PC-3 (cell line): ENCODE measurements at places on chromosomes 3 and 15. TPM values are rescaled to one million over a fixed set of nuclear protein-coding genes. Genes with fewer than 3 reads are reported as not detected.

- no peak for DNase-seq
- no peak overlapping the region for H3K4me3 ChIP-seq
- H3K27me3 ChIP-seq = no peaks in the 10 kb centered on the region
- H3K36me3 ChIP-seq = no peaks in the 10 kb centered on the region
These were observed 47.2 kb upstream of the SLC41A3 start for GRCh38 chr3:126130981-126131745.

- H3K36me3 ChIP-seq = no peaks in the 10 kb centered on the region
- H3K27ac ChIP-seq = no peak overlapping the region
- no peaks in the 10 kb centered on the region for H3K4me1 ChIP-seq
- no peaks in the 10 kb centered on the region for H3K27me3 ChIP-seq
- H3K4me3 ChIP-seq = no peak overlapping the region
These were observed 557.8 kb upstream of the CFAP20DC start for GRCh38 chr3:59607656-59608055.

DNA sequence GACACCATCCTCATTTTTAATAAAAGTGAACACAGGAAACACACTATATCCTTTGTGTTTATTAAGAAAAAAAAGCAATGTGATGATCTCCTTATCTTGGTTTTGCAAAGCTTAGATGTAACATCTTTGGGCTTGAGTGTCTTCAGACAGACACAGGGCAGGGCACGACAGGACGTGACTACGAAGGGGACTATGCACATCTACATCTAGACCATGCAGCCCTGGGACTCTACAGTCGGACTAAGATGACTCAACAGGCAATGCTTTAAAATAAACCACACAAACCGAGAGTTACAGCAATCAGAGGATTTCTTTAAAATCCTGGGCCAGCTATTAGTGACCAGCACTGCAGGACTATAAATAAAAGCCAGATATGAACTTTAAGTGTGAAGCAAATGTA lies 22.8 kb upstream of the TM2D3 start:
- H3K4me1 ChIP-seq = peaks cover 15% of the 10 kb centered on the region
- no peak overlapping the region for H3K4me3 ChIP-seq
- no peaks in the 10 kb centered on the region for H3K36me3 ChIP-seq
- peak overlapping the region; percentile 32; the same call in 1 of the 2 replicates for H3K27ac ChIP-seq
- DNase-seq = peak; percentile 64

DNA sequence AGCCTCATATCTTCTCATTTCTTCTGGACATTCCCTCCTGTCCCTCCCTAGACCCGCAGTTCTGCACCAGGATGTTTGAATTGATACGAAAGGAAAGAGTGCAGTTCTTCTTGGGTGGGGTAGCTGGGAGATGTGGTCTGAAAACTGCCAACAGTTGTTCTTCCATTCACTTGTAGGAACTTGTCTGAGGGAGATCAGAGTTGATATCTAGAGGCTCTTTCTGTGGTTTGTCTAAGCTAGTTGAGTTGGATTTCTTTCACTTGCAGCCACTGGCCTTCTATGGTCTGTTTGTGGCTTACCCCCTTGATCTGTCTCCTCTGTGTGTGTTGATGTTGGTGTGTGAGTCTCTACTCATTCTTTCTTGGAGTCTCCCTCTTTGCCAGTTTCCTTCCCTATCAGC lies 42.5 kb upstream of the PIK3CB start:
- H3K4me1 ChIP-seq = no peaks in the 10 kb centered on the region
- no peak overlapping the region for H3K27ac ChIP-seq
- no peak overlapping the region for H3K4me3 ChIP-seq
- no peaks in the 10 kb centered on the region for H3K27me3 ChIP-seq
- no peaks in the 10 kb centered on the region for H3K36me3 ChIP-seq

- no peak overlapping the region for H3K4me3 ChIP-seq
- no peaks in the 10 kb centered on the region for H3K27me3 ChIP-seq
- peaks cover 20% of the 10 kb centered on the region for H3K4me1 ChIP-seq
- H3K36me3 ChIP-seq = no peaks in the 10 kb centered on the region
- DNase-seq = peak; percentile 80
These were observed 189.4 kb downstream of the MFSD1 start for GRCh38 chr3:158991146-158991705.

DNA sequence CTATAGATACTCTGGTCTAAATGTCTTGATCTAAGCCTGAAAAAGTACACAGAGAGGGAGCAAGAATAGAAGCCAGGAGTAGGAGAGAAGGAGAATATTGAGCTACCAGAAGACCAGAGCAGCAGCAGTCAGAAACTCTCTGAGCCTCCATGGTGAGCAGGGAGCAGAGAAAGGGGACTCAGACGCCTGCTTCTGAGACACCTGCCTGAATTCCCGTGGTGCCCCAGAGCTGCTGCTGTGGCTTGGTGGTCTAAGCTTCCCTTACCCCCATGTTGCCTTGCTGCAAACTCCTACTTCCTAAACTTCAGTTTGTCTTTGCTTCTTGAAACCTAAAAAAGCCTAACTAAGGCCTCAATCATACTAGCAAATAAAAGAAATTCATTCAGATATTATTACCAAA lies 94.9 kb upstream of the STRIT1 start:
- peaks cover 26% of the 10 kb centered on the region for H3K4me1 ChIP-seq
- no peaks in the 10 kb centered on the region for H3K36me3 ChIP-seq
- DNase-seq = no peak
- H3K4me3 ChIP-seq = no peak overlapping the region
- no peaks in the 10 kb centered on the region for H3K27me3 ChIP-seq

DNA sequence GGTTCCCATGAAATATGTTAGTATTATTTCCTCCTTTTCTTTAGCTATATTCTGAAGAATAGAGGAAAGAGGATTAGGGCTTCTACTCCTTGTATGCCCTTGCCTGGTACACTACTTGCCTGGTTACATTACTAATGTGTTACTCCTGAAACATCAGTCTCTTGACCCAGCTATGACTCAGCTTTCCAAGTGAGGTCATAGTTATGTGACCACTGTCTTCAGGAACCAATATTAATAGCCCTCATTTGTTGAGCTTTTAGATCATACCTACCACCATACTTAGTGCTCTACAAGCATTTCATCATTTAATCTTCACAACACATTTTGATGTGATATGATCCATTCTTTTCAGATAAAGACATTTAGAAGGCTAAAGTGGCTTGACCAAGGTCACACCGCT lies 60.3 kb downstream of the CMSS1 start:
- H3K36me3 ChIP-seq = no peaks in the 10 kb centered on the region
- DNase-seq = peak; percentile 71
- peaks cover 9% of the 10 kb centered on the region; the same call in 1 of the 2 replicates for H3K4me1 ChIP-seq
- no peaks in the 10 kb centered on the region for H3K27me3 ChIP-seq

DNA sequence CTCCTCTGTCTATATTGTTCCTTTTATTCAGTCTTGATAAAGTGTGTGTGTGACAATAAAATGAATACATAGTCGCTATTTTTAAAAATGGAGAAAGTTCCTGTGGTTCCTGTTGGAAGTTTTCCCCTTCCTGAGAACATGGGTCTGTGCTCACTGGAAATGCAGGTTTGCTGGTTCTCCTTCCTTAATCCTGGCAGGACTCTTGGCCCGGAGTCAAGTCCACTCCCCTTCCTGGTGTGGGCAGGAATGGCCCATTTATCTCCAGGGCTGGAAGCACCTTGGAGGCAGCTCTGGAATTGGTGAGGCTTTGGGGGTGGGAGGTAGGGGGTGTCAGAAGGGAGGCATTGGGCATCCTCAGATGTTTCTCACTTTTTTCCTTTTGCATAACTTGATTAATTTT lies 30.1 kb downstream of the FOXL2 start:
- no peaks in the 10 kb centered on the region; the same call in 1 of the 2 replicates for H3K36me3 ChIP-seq
- H3K4me3 ChIP-seq = no peak overlapping the region
- H3K4me1 ChIP-seq = peaks cover 31% of the 10 kb centered on the region
- H3K27ac ChIP-seq = peak overlapping the region; percentile 59
- DNase-seq = peak; percentile 77

The ZNF860 gene
- 7.9 and 10.5 TPM in 2 replicates for total RNA-seq

The STAB1 gene
- total RNA-seq = 0.33 TPM in 1 of 2 replicates, not detected in the other

The CLDN16 gene
- total RNA-seq = not detected in 2 replicates

The GPR87 gene
- 13.3 and 14.5 TPM in 2 replicates for total RNA-seq
